ENCODE measurements at places on chromosomes 3 and 15. TPM values are rescaled to one million over a fixed set of nuclear protein-coding genes. Genes with fewer than 3 reads are reported as not detected.

DNA sequence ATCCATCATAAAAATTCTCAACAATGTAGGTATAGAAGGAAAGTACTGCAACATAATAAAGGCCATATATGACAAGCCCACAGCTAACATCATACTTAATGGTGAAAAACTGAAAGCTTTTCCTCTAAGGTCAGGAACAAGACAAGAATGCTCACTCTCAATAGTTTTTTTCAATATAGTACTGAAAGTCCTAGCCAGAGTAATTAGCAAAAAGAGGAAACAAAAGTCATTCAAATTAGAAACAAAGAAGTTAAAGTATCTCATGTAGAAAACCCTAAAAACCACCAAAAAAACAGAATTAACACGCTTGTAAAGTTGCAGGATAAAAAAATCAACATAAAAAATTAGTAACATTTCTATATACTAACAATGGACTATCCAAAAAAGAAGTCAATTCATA is 61.8 kb downstream of the MYH15 start:
- no peak for DNase-seq

DNA sequence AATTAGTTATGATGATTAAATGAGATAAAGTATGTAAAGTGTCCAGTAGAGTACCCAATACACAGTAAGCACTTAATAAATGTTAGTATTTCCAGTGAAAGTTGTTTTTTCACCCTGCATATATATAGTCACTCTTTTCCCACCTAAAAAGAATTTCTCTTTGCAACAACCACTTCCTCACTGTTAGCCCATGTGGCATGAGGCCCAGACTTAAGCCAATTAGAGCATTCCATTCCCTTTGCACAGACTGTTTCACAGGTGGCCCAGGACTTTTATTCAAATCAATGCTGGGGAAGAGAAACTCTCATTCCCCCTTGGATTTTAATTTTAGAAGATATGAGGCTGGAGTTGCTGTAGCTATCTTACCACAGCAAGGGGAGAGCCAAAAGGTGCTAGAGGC is 3.7 kb downstream of the IFT80 start:
- DNase-seq, result no peak

GRCh38 chr15:67884514-67885174 is 44.8 kb upstream of the RNU6-1 start:
- DNase-seq, result peak; percentile 92

DNA sequence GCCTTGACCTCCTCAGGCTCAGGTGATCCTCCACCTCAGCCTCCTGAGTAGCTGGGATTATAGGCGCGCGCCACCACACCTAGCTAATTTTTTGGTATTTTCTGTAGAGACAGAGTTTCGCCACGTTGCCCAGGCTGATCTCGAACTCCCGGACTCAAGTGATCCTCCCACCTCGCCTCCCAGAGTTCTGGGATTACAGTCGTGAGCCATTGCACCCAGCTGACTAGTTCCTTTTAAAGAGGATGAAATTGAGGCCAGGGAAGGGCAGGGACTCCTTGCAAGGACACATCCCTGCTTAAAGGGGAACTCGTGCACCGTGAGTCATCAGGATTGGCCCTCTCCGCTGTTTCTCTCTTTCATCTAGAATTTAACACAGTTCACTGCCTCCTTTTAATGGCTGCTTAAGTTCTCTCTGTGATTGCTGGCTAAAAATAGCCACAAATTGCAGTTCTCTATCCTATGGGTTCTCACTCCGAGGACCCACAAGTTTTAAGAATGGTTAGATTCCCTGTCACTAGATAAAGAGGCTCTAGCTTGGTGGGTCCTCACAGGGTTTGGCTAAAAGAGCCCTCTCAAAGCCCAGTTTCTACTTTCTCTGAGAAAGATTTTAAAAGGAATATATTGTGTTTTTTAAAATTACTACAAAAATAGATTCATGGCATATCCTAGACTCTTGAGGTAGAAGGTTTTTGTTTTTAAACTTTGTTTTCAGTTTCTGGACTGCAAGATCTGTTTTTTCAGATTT is 1.4 kb downstream of the CRTAP start:
- DNase-seq, result peak; percentile 26

GRCh38 chr3:136270179-136270578 is 20.0 kb downstream of the PCCB start:
- no peak for DNase-seq

DNA sequence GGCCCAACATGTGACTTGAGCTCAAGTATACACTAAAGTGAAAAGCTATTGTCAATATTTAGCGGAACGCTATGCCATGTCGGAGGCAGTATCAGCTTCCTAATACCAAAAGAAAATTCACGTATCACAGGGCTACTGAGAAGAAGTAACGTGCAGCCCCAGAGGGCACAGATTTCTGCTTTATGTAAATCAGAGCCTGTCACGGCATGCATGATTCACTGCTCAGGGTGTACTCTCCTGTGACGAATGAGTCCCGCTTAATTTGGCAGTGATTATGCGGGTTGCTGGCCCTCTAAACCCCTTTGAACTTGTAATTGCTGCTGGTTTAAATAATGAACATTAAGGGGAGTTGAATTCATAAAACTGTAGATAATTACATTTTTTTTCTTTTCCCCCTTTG is 85.3 kb downstream of the MEIS2 start:
- DNase-seq, result no peak

DNA sequence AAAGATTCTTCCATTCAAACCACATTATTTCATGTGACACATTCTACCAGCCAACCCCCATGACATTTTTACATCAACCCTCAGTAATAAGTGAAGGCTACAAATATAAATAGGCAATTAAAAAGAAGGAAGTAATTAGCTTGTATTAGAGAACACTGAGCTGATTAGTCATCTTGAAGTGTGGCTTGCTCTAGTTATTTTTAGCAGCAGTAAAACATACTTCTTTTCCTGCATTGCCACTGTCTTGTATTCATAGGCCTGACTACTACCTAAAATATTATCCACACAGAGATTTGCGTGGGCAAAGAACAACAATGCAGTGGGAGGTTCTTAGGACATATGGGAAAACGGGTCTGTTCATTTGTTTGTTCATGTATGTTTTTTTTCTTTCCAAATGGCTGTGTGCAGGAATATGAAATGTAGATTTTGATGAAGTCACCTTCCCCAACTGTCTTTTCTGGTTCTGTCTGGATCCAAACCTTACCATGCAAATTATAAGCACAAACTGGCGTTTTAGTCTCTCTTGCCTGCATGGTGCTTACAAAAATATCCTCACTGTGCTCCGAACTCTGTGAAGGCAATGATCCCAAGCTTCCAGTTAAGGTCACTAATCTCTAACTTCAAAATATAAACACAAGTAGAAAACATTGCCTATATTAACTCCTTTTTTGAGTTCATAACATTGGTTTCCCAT is 31.5 kb upstream of the TM4SF4 start:
- no peak for DNase-seq

GRCh38 chr3:63477494-63478129 is 174.9 kb upstream of the SNTN start:
- no peak for DNase-seq

GRCh38 chr15:63623232-63623969 is 26.2 kb downstream of the FBXL22 start:
- DNase-seq, result no peak

GRCh38 chr3:160394009-160394392 is 5.0 kb downstream of the IFT80 start:
- no peak for DNase-seq

DNA sequence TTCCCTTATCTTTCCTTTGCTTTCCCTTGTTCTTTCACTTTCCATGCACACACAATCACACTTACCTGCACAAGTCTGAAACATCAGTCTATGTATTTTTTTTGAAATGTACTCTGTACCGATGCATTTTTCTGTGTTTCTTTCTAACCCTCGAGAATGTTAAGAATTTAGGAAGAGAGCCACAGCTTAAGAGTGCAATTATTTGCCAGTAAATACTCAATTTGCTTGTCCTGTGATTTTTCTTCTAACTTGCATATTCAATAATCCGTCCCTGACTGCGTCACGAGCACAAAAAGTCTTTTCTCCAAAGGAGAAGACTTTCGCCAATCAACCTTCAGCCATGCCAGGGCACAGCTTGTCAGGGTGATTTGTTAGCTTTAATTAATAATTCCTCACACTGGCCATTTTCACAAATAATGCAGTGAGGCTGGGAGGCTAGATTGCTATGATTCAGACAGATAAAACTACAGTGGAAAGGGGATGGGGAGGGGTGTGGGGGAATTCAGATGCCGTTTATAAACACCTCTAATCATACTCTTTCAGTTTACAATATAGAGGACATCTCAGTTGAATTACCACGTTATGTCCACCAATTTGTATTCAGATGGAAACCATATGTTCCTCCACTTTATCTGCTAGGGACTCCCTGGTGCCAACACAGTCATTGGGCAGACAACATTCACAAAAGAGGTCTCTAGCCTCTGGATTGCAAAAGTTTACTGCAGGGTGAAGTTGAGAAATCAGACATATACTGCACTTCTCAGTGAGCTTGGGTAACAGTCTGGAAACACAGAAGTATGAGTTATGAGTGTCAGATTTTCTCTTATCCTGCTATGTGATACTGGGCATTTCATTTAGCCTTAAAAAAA is 388.0 kb downstream of the ZBTB20 start:
- no peak for DNase-seq

DNA sequence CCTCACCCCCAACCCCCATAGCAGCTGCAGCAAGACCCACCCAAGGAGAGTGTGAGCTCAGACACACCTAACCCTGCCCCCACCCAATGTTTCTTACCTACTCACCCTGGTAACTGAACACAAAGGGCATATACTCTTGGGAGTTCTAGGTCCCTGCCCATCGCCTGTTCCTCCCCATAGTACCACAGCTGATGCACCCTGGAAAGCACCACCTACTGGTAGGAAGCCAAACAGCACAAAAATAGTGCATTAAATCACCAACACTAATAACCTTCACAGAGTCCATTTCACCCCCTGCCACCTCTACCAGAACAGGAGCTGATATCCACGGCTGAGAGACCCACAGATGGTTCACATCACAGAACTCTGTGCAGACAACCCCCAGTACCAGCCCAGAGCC is 245.2 kb downstream of the EFHB start:
- peak; percentile 56 for DNase-seq

DNA sequence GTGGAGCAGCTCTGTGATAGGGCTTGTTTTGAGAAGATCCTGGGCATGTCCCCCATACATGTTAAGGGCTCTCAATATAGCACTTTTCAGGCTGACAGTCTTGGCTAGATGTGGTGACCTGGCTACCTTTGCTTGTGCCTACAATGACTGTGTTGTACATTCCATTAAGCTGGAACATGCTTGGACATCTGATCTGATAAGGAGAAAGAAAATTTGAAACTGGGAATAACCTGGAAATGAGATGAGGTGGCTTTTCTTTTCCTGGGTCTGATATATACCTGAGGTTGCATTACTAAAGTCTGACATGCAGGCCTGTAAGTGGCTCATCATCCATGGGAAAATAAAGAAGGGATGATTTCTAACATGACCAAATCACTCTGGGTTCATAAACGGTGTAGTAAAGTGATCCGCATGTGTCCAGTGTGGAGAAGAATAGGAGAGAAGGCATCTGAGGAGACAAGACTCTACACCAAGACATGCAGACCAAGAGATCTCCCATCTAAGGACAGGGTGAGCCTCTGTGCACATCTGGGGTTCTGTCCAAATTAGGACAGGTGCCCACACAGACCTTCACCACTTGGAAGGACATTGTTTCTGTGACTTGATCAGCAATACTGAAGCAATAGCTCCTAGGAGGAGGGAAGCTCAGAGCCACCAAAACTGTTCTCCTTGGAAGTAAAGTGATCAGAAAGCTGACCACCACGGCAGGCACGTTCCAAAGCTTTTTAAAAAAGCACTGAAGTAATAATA is 62.0 kb downstream of the KLHL6 start:
- no peak for DNase-seq

- no peak for DNase-seq
These were observed 3.5 kb upstream of the TM4SF18 start for GRCh38 chr3:149336925-149337324.

DNA sequence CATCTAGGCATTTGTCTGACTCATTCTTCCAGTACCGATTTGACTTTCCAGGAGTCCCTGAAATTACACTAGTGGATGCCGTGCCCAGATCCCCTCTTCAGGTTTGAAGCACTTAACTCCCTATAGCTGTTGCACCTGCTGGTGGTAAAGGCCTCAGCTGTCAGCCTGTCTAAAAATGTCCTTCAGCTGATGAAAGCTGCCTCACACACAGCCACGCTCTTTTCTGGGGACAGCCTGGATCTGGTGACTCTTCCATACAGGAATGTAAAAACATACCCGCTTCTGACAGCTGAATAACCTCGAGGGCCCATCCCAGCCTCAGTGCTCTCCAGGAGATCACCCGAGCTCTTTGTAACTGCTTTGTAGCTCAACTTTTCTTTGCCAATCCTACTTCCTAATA is 534.1 kb upstream of the GRM7 start:
- no peak for DNase-seq

Gene SOX14
- 0.23 TPM for total RNA-seq

Gene IL17RB
- total RNA-seq, result 5.7 TPM

Gene ATP8B4
- 4.5 TPM for total RNA-seq

Gene HRH1
- total RNA-seq, result 0.35 TPM

Gene SNX22
- total RNA-seq, result 5.7 TPM

Gene SEMA3G
- 2.5 TPM for total RNA-seq

Gene RBP2
- total RNA-seq, result not detected

Gene GCSAM
- not detected for total RNA-seq

Gene ALG1L2
- total RNA-seq, result not detected

Data from GM23338 (cell line).